NCI-H526 treated with DMSO at 0.1 percent for 48 hours (cell line): ENCODE measurements at places on chromosomes 3 and 15.

- no peak for DNase-seq
These were observed 10.6 kb upstream of the WNT7A start for GRCh38 chr3:13890377-13891016.

DNA sequence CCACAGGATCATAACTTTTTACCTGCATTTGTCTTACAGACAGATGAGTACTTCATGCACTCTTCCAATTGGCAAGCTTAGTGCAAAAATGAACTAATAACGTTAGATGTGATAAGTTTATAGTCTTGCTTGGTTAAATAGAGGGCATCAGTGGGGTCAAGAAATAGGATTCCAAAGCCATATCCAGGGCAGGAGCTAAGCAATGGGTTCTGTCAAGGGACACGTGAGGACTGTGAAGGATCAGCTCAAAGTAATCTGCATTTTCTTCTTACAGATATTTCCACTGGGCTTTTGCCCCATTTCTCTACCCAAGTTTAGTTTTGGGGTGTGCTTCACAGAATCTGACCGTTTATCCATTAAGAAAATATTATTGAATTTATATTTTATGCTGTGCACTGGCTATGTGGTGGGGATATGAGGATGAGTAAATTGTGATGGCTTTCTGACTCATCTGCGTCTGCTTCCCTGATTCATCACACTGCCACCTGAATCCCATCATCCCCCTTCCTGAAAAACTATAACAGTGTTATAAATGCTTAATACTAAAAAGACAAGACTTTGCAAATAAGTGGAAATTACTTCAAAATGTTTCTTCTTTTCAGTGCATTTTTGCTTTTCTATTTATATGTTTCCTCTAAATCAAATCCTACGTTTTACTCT is 17.5 kb downstream of the PPP2R3A start:
- DNase-seq, result no peak

GRCh38 chr15:43473885-43474284 is 19.1 kb downstream of the TP53BP1 start:
- DNase-seq, result no peak

- DNase-seq, result peak; percentile 15
These were observed 45.0 kb upstream of the FGF12 start for GRCh38 chr3:192772240-192772894.

DNA sequence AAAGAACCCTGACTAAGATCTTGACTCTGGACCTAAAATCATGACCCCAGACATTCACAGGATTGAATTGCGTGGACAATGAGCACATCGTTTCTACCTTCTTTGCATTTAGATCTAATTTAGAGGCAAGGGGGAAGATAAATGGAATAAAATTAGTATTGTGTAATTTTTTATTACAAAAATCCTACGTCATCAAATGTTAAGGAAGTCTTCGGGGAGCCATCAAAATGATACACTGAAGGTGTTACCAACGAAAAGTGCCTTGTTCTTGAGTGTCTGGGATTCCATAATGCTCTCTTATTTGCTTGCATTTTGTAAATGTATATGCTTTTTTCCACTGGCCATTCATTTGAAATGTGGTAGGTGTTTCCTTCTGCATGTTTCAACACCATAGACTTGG is 52.8 kb upstream of the C3orf49 start:
- no peak for DNase-seq

- no peak for DNase-seq
These were observed 1.8 kb upstream of the MAPKAPK3 start for GRCh38 chr3:50615190-50615589.

- DNase-seq, result no peak
These were observed 146.0 kb downstream of the IL20RB start for GRCh38 chr3:137103739-137104138.

DNA sequence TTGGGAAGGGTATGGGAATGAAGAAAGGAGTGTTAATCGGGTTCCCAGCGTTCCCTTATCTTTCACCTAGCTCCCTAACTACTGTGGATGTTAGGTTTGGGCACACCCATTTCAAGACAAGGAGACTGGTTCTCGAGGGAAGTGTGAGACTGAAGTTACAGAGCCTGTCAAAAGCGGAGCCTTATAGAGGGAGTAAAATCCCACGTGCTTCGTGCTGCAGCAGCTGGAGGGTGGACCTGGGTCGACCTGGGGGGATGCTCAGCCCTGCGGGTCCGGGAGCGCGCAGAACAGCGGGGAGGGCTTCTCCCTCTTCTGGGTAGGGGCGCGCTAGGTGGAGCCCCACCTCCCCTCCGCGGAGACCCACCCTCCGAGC is 314 bp upstream of the TMED3 start:
- DNase-seq, result peak; percentile 59

- DNase-seq, result peak; percentile 60
These were observed 59.7 kb downstream of the SEMA3G start for GRCh38 chr3:52385157-52385556.

GRCh38 chr3:8324747-8325146 is 176.9 kb upstream of the LMCD1 start:
- DNase-seq, result peak; percentile 2

DNA sequence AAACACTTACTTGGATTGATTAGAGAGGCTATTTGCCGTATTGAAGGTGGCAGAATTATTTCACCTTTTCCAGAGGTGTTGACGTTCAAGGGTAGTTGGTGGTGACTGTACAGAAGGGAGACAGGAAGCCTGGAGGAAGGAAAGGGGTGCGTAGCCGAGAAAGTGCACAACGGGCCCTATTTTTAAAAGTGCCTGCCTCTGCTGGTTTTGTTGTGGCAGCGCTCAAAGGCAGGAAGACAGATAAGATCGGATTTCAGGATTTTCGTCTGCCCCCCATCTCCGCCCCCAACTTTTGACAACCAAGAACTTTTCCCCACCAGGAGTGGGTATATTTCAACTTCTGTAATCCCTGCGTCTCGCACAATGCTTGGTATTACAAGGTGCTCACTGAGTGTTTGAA is 38.5 kb downstream of the SMAD3 start:
- no peak for DNase-seq

GRCh38 chr3:38722781-38723568 is 73.5 kb upstream of the SCN5A start:
- DNase-seq, result no peak

GRCh38 chr3:171936191-171936841 is 93.2 kb downstream of the TMEM212 start:
- no peak for DNase-seq

- DNase-seq, result no peak
These were observed 10.8 kb downstream of the NEK10 start for GRCh38 chr3:27358372-27358771.

GRCh38 chr15:80572337-80572736 is 122.8 kb upstream of the ABHD17C start:
- no peak for DNase-seq

DNA sequence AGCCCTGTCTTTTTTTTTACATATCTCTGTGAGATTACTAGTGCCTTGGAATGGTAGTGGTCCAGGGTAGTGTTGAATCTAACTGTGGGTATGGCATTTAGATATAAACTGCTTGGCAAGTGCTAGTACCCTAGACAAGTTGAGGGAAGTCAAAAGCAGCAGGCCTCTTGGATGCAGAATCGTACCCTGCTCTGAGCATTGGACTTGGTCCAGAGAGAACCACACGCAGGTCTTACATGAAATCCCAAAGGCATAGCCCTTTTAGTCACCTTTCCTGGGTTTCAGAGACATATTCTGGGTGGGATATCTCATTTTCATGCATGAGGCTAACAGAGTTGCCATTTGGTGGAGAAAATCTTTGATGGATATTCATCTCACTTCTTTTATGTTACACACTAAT is 641.4 kb downstream of the PDCD6IP start:
- DNase-seq, result no peak

DNA sequence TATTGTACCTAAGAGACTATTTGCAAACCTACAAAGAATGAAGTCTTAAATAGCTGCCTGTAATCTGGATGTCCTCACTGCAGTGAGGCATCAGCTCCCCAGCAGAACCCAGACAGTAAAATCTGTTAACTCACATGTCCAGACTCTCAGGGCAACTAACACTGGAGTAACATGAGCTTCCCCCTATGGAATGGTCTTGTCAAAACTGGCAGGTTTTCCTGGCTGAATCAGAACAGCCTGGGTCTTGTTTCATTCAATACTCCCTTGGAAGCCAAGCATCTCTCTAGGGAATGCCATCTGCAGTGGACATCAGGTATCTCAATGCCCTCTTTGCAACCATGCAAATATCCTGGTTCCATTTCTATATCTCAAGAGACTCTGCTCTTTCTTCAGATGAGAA is 24.4 kb downstream of the PTPN9 start:
- peak; percentile 20 for DNase-seq

GRCh38 chr3:129616713-129617112 is 10.2 kb upstream of the PLXND1 start:
- DNase-seq, result no peak

GRCh38 chr3:2950159-2950558 is 160.0 kb downstream of the IL5RA start:
- no peak for DNase-seq

- DNase-seq, result no peak
These were observed 59.7 kb upstream of the GK5 start for GRCh38 chr3:142285083-142285517.

DNA sequence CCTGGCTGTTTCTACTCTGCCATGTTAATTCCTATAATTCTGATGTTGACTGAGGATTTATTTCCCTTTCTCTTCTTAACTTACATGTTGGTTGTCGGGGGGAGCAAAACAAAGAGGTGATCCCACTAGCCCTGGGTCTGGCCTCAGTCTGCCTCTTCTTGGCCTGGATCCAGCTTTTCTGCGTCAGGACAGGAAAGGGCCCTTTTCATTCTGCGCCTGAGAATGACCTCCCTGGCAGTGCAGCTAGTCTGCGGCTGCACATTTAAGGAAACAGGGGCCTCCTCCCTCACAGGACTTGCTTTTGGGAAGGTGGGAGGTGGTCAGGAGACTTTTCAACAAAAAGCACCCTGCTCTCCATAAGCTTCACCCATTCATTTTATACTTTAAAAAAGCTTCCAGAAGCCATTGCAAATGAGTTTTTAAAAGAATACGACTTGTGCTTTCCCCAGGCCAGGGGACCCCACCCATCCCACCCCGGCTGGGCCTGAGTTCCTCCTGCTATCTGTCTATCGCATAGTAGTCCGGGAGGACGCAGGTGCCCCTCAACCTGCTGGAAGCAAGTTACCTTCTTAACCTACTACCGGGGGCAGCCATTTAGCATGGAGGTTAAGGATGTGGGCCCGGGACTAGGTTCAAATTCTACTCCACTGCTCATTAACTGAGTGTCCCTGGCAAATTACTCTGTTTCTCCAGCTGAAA is 21.3 kb upstream of the EHD4 start:
- no peak for DNase-seq

- DNase-seq, result no peak
These were observed 496.3 kb upstream of the NR2F2 start for GRCh38 chr15:95834028-95834804.

DNA sequence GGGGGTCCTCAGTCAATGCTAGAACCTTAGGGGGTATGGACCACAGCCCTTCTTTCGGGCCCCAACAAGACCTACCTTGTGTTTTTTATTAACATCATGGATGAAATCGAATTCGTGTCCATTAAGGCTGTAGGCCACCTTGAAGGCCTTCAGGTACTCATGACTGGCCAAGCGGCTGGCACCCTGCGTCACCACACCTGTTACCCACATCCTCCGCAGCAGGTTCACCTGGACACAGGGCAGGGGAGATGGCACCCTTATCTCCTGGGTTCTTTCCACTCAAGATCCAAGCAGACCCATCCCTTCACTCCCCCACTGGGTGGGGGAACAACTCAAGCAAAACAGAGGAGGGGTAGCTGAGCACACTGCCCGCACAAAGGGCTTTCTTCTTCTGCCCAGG is 6.6 kb downstream of the MFGE8 start:
- no peak for DNase-seq

DNA sequence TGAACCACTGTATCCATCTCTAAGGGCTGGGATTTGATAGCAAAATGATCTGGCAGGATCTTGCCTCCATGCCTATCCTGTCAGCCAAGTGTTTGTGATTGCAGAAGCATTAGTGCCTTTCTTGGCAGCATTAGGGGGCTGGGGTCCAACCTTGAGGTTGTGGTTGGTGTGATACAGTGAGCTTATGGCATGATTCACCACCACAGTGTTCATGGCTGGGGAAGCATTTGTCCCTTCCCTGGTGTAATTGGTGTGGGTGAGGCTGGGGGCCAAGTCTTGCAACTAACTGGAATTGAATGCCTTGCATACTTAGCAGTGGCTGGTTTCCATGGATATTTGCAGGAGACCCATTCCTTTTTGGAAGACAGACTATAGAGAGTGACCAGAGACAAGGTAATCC is 271.0 kb upstream of the TBL1XR1 start:
- no peak for DNase-seq
